Fibroblast of the aortic adventitia (primary cell): ENCODE measurements at places on chromosomes 3 and 15. TPM values are rescaled to one million over a fixed set of nuclear protein-coding genes. Genes with fewer than 3 reads are reported as not detected.

PLSCR5 gene
- total RNA-seq, result not detected in 2 replicates

GPR149 gene
- not detected in 2 replicates for total RNA-seq

RAB27A gene
- total RNA-seq, result 9.9 and 27.7 TPM in 2 replicates

DNA sequence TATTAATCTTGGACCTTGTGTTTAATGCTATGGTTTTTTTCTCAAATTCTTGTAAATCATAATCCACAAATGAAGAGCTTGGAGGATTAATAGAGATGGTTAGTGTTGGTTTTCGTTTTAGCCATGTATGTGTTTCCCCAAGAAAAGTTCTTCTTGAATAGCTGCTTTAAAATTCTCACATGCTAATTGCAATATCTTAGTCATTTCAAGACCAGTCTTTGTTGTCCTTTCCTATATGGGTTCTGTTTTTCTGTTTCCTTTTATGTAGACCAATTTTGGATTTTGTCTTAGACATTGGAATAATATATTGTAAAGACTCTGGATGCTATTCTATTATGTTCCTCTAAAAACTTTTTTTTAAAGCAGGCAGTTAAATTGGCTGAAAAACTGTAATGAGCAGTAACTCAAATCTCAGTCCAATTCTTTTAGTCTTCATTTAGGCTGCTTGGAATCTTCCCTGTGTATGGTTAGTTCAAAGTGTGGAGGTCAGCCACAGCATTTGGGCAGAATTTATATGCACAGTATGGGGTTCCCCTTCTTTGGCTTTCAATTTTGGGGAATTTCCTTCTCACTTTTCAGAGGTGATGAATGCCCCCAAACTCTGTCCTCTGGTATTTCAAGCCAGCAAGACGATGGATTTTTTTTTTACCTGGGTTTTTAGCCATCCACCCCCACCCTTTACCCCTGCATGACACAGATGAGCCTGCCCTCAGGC lies 39.1 kb upstream of the DNAJC13 start:
- no peak for DNase-seq

CLDN18 gene
- total RNA-seq, result not detected in 2 replicates
